ENCODE measurements at places on chromosomes 13 and 19.

DNA sequence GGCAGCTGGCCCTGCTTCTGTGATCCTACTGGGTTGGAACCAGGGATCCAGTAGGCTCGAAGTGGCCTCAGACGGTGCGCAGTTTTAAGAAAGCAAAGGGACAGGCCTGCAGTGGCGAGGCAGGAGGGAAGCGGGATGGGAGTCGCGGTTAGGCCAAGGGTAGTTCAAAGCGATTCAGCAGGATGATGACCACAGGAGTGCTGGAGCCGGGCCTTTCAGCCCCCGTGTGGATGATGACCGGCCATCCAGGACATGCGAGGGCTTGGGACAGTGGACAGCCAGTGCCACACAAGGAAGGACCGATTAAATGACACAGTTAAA lies 854 bp downstream of the RNASEH2B start:
- no peak for DNase-seq

DNA sequence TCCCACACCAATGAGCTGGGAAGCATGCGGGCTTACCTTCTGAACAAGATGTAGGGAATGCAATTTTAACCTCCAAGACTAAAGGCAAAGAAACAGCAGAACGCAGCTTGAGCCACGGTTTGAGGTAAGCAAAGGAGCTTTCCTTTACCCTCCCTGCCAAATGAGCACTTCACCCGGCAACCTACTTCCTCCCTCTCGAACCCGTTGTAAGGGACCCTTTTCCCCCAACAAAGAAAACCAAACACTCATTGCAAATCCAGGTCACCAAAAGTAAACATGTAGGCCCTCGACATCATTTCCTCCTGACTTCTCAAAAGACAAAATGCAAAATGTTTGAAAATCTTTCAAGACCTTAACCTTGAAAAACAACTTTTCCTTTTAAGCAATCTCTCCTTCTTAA lies 65.3 kb downstream of the ABCC4 start:
- no peak for DNase-seq

GRCh38 chr13:27347211-27347772 lies 76.7 kb downstream of the RASL11A start:
- no peak for DNase-seq

DNA sequence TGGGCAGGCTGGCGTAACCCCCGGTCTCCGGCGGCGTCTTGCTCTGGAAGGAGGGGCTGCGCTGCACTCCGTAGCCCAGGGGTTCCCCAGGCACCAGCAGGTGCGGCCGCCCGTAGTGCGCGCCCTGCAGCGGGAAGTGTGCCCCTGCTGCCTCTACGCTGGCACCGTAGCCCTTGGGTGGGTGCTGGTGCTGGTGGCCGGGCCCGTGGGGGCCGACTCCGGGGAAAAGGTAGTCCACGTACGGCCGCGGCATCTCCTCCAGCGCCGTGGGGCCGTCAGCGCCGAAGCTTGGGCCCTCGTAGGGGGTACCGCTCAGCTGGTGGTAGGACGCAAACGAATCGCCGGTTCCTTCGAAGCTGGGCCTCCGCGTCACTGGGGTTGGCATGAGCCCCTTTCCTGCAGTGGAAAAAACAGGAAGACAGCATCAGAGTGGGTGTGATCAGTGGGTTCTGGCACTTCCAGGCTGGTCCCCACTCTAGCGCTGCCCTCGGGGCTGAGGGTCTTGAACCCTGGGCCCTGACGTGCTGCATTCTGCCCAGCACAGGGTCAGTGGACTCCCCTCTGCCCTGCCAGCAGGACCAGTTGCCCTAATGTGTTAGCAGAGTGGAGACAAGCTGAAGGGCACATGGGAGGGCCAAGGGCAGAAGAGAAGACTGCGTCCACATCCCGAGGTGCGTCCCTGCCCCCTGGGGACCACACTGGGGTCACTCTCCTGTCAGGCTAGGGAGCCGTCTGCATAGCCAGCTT lies 72.3 kb downstream of the LATS2 start:
- DNase-seq = no peak

- DNase-seq = no peak
These were observed 21.0 kb downstream of the WDR87 start for GRCh38 chr19:37885392-37885791.

DNA sequence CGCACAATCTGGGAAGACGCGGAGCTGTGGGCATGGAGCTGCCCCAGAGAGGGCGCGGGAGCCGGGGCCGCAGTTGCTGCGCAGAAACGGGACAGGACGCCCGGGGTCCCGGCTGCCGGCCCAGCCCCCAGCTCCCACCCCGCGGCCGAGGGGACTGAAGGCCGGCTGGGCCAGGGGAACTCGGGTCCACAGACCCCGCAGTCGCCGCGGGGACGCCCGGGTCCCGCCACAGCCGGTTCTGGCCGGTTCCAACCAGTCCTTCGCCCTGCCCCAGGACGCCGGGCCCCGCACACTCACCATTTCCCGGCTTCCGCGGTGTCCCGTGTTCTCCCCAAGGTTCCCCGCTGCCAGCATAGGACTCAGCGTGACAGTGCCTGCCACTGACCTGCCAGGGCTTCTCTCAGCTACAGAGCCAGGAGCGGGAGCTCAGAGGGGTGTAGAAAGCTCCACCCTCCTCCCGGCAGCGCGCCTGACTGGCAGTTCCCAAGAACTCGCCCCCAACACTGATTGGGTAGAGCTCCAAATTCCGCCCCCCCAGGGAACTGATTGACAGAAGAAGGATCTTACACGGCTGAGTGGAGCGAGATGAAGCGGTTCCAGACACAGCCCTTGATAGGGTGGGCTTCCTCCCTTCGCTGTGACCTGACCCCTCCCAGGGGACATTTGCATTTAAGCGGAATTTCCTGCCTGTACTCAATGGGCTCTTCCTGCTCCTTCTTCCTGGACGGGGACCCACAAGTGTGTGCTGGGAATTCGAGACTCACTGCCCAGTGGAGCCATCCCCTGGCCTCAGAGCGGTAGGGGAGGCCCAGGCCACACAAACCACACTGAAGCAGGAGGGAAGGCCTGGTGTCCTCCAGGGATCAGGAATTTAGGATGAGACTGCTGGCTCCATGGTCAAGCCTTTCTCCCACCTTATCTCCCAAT lies at the start of gene ZNF442:
Gene ZNF442, minus strand, starts transcription at position 448 of the 927 bp plus-strand sequence. CDS start 2,052 bp downstream, outside the sequence.
- DNase-seq = peak; percentile 74

DNA sequence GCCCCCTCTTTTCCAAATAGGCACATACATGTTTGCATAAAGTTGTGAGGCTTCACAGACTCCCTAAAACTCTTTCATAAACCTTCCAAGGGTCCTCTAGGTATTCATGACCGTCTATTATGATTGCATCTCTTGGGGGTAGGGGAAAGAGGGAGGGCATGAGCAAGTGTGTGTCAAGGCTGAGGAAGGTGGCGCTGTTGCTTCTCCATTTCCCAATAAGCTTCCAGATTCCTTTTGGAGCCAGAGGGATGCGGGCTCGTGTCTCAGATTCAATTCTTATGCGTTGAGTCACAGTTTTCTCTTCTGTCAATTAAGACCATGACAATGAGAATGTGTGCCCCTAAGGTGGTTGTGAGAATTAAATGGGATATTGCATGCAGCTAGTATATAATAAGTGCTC lies 51.0 kb upstream of the CYP2A7 start:
- no peak for DNase-seq

DNA sequence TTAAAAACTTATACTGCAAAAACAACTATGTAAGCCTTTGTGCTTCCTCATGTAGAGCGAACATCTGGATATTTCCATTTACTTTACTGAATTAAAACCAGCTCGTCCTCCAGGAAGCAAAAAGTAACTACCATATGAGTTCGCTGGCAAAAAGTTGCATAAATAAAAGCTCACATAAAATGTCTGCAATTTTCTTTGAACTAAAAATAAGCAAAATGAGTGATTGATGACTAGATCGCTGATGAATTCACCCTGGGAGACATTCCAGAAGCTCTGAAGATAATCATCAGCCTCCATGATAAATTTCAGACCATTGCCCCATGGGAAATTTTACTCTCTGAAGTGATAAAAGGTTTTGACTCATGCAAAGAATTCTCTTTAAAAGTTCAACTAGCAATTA lies 67.3 kb upstream of the SACS start:
- DNase-seq = no peak

GRCh38 chr19:2039959-2040646 lies 10.9 kb downstream of the MKNK2 start:
- DNase-seq = no peak

DNA sequence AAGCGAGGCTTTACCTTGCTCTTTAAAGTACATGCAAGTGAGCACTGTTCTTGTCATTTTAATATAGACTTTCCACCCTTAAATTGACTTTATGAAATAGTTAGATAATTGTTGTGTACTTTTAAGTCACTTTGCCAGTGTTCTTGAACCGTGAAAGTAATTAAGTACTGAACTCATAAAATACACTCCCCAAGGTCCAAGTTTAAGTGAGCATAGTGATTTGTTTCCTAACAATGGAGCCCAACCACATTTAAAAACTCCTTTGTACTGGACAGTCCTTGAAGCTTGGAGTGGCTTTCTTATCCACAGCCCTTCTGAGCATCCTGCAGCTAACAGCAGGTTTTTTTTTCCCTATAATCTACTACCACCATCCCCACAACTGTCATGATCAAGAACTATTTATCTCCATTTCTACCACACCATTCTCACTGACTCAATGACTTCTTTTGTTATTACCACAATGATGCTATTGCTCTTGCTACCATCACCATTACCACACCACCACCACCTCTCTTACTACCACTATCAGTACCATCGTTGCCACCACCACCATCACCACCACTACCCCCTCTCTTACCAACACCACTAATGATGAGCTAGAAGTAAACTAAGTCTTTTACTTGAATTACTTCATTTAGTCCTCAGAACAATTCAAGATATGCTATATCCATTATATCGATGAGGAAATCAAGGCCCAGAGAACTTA lies 452.6 kb downstream of the DIAPH3 start:
- DNase-seq = no peak

DNA sequence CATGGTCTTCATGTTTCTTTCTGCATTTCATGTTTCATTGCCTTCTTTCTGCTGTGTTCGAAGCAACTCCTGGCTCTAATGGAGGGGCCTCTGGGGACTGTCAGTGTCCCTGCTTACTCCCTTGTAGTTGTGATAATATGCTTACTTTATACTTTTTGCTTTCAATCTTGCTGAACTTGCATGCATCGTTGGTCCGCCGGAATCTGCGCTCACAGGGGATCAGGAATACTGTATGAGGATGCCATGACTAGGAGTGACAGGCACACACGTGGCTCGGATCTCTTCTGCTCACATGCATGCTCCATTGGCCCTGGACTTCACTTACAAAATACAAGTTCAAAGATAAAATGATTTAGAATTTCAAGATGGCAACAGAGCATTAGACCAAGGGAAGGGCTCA lies 108.8 kb downstream of the SIPA1L3 start:
- DNase-seq = no peak

GRCh38 chr13:20197361-20197834 lies 4.7 kb upstream of the GJB2 start:
- no peak for DNase-seq

DNA sequence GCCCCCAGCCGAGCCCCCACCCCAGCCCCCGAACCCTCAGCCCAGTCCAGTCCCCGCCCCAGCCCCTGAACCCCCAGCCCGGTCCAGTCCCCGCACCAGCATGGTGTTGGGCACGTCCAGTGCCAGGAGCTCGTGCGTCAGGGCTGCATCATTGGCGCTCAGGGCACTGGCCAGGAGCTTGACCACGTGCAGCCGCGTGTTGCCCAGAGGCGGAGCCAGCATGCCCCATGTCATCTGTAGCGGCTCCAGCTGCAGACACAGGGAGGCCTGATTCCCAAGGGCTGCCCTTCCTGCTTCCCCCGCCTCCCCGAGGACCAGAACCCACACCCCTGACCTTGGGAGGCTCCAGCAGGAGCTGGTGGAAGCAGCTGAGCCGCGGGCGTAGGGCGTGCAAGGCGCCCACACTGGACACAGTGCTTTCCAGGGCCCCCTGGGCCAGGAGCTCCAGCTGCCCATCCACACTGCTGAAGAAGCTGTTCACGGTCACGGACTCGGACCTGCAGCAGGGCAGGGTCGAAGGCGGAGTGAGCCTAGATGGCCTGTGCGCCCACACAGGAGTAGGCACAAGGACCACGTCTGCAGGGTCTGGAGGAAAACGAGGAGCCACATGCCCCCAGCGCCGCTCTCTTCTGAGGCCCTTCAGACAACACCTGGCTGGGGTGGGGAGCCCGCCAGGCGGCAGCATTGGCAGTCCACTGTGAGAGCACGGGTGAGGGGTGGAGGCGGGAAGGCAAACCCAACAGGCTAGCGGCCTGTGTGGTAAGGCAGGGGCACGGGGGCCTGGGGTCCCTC lies 12.8 kb upstream of the TMEM86B start:
- DNase-seq = no peak

GRCh38 chr13:99617474-99618255 lies 116.4 kb downstream of the TM9SF2 start:
- no peak for DNase-seq

- DNase-seq = no peak
These were observed 2.2 kb downstream of the JUND start for GRCh38 chr19:18279266-18279515.

- no peak for DNase-seq
These were observed 903.1 kb downstream of the SLITRK6 start for GRCh38 chr13:84896128-84896527.

DNA sequence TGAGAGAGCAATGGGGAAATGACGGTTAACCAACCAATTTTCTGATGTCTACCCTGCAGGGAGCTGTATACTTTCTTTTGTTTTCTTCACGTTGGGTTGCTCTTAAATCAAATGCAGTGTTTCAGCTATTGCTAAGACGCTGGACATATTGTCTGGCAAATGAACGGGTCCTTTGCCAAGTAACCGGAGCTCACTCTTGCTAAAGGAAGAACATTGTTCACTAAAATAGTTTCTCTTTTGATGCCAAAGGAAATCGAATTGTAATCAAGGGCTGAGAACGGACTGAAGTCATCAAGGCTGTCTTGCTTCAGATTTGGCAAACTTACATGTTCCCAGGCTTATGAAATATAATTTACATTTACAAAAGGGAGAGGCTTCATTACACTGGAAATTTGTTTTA lies 142.3 kb upstream of the ARGLU1 start:
- DNase-seq = no peak

DNA sequence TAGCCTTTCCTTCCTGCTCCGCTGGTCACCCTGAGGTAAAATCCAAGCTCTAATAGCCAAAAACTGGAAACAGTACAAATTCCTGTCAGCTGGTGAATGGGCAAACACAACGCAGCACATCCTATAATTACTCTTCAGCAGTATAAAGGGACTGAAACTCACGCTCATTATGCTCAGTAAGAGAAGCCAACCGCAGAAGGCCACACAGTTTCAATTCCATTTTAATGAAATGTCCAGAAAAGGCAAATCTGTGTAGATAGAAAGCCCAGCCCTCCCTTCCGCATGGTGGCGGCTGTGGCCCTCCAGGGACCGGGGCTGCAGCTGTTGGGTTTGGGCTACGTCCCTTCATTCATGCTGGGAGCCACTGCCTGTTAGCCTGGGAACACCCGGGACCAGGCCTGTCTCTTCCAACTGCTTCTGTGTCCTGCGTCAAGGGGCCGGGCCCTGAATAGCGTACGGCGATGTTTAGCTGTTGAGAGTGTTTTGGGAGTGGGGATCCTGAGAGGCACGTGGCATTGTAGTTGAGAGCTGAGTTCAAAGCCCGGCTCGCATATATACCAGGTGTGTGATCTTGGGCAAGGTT lies 23.5 kb downstream of the NKPD1 start:
- DNase-seq = no peak

- peak; percentile 78 for DNase-seq
These were observed at the start of gene TRIP10 for GRCh38 chr19:6739390-6739882. TSS of gene TRIP10 (plus strand) at chr19:6739680. CDS start at chr19:6739762, 82 bp downstream.

Data from stimulated activated CD8-positive, alpha-beta memory T cell treated with anti-CD3 and anti-CD28 coated beads, Interleukin-2, amount 100 ng/mL, for 1 hour (primary cell).